ENCODE measurements at places on chromosomes 16 and 17. TPM values are rescaled to one million over a fixed set of nuclear protein-coding genes. Genes with fewer than 3 reads are reported as not detected.
A peak's percentile ranks its signal among the peaks of the same experiment; 100 is the strongest.

GRCh38 chr17:28574526-28574925 lies 2.2 kb downstream of the ALDOC start:
- no peaks in the 10 kb centered on the region for H3K36me3 ChIP-seq
- no peak overlapping the region for H3K27ac ChIP-seq
- H3K4me1 ChIP-seq, result peaks cover 37% of the 10 kb centered on the region
- DNase-seq, result no peak
- H3K27me3 ChIP-seq, result no peaks in the 10 kb centered on the region

DNA sequence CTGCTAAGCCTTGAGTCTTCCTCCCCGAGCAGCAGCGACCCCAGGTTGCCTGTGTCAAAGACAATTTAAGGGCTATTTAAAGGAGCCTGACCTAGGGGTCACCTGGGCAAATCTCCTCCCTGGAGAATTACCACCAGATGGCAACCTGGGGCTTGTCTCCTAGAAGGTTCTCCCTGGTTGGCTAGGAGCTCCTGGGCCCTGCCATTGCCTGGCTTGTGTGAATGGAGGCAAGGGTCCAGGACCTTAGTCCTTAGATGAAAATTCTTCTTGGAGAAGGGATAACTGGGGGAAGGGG lies 51.3 kb upstream of the TAC4 start:
- H3K4me1 ChIP-seq, result peaks cover 3% of the 10 kb centered on the region
- peaks cover 87% of the 10 kb centered on the region for H3K27me3 ChIP-seq
- no peak overlapping the region for H3K27ac ChIP-seq

OTOP2 gene
- not detected for total RNA-seq

DNA sequence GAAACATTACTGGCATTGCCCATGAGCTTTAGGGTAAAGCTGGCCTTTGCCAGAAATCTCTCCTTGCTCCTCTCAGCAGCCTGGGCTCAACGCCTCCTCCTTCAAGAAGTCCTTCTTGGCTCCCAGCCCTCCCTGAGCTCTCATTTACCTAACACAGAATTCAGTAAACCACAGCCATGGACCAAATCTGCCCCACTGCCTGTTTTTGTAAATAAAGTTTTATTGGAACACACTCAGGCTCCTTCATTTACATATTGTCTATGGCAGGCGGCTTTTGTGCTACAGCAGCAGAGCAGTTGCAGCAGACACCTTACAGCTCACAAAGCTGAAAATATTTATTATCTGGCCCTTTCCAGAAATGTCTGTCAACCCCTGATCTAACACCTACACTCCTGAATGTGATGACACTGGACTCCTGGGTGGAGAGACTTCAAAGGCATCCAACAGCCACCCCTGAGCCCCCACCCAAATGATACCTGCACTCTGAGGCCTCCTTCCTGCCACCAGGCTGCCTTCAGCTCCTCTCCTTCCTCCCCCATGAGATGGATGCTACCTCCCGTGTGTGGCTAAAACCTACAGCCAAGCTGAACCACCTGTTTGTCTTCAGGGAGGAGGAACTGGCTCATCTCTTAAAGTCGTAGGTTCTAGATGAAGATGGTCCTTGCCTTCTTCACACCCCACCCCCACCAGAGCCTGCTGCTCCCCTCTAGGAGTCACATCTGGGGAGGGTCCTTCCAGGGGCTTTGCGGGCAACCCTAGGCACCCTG lies 41.6 kb downstream of the PIMREG start:
- H3K4me3 ChIP-seq, result no peak overlapping the region
- H3K27ac ChIP-seq, result no peak overlapping the region
- H3K36me3 ChIP-seq, result no peaks in the 10 kb centered on the region
- DNase-seq, result no peak
- no peaks in the 10 kb centered on the region for H3K4me1 ChIP-seq
- no peaks in the 10 kb centered on the region for H3K27me3 ChIP-seq

NOTUM gene
- 1.0 TPM for total RNA-seq

DNA sequence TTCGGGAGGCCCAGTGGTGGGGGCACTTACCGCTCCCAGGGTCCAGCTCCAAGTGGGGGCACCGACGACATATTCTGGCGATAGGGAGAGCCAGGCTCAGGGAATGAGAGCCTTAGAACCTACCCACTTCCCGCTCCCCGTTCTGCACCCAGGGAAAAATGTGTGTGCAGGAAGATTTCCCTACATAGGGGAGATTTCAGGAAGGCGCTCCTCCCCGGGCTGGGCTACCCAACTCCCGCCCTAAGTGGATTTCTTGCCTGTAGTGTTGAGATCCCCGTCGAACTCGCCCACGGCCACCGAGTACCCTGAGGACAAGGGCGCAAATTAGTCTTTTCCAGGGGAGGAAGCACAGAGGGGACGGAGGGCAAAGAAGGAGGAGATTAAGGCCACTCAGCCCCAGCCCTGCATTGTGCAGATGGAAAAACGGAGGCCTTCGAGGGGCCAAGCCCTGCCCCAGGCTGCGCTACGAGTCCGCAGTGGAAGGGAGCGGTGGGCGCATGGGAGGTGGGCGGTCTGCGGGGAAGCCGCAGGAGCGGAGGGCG lies 5.1 kb downstream of the ITGA2B start:
- H3K27me3 ChIP-seq, result no peaks in the 10 kb centered on the region
- peaks cover 17% of the 10 kb centered on the region for H3K4me1 ChIP-seq
- H3K27ac ChIP-seq, result no peak overlapping the region
- peak overlapping the region; percentile 47 for H3K4me3 ChIP-seq
- DNase-seq, result no peak
- H3K36me3 ChIP-seq, result no peaks in the 10 kb centered on the region

STUB1 gene
- 103 TPM for total RNA-seq

DNA sequence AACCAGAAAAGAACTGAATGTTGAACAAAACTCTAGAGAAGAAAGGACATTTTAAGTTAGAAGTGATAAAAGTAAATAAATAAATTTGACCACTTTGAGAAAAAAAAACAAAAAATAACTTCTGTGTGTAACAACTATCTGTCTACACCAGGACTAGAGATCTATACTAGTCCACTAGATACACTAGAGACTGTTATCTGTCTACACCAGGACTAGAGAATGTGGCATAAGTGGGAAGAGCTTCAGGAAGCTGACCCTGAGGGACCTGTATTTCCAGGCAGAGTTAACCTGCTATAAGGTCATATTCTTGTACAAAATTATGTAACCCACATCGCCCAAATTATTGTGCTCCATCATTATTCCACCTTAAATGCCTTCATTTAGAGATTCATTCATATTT lies 160.8 kb downstream of the SKAP1 start:
- H3K36me3 ChIP-seq, result no peaks in the 10 kb centered on the region
- H3K4me1 ChIP-seq, result no peaks in the 10 kb centered on the region
- no peak for DNase-seq
- H3K27ac ChIP-seq, result no peak overlapping the region
- H3K4me3 ChIP-seq, result no peak overlapping the region
- peaks cover 12% of the 10 kb centered on the region for H3K27me3 ChIP-seq

- no peaks in the 10 kb centered on the region for H3K36me3 ChIP-seq
- no peak overlapping the region for H3K4me3 ChIP-seq
- H3K4me1 ChIP-seq, result no peaks in the 10 kb centered on the region
- DNase-seq, result no peak
- H3K27ac ChIP-seq, result no peak overlapping the region
Observed at GRCh38 chr16:11539641-11540050, 47.1 kb downstream of the LITAF start.

PRSS53 gene
- 2.9 TPM for total RNA-seq

RAP1GAP2 gene
- total RNA-seq, result 12.0 TPM

DNA sequence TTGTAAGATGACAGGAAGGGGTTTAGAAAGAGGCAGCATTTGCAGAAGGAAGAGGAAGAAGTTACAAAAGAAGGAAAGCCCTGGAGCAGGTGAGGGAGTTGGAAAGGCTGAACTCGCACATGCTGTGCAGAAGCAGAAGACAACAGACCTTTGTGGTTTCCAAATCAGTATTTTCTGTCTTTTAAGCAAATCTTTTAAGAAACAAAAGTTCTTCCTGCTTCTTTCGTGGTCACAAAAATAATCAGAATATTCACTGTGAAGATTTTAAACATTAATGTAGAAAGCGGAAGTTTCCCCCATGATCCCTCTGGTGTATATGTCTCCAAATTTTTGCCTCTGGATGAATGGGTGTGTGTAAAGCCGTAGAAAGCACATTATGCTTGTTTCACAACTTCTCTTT lies 25.8 kb downstream of the ZNRF1 start:
- no peaks in the 10 kb centered on the region for H3K27me3 ChIP-seq
- DNase-seq, result no peak
- no peak overlapping the region for H3K4me3 ChIP-seq
- H3K36me3 ChIP-seq, result no peaks in the 10 kb centered on the region
- H3K4me1 ChIP-seq, result no peaks in the 10 kb centered on the region

- H3K36me3 ChIP-seq, result no peaks in the 10 kb centered on the region
- peaks cover 7% of the 10 kb centered on the region for H3K4me1 ChIP-seq
- no peak for DNase-seq
- H3K27ac ChIP-seq, result no peak overlapping the region
- peaks cover 19% of the 10 kb centered on the region for H3K27me3 ChIP-seq
- H3K4me3 ChIP-seq, result no peak overlapping the region
Observed at GRCh38 chr17:35932586-35932985, 2.0 kb upstream of the RDM1 start.

DNA sequence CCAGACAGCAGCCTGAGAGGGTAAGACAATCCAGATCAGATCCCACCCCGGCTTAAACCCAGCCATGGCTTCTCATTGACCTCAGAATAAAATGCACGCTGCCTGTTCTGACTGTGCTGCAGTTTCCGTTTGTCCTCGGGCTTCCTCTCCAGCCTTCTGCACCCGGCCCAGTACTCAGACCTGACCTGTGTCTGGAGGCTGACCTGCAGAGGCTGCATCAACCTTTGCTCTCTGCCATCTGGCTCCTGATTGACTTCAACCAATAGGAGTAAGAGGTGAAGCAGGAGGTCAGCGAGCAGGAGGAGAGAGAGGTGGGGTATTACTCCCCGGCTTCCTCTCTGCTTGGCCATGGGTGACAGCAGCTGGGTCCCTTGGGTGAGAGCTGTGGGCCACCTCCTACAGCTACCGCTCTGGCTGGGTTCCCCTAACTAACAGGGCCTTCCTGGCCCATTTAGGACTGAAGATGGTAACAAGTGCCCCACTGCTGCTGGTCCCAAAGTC lies 46.7 kb downstream of the C16orf82 start:
- H3K36me3 ChIP-seq, result no peaks in the 10 kb centered on the region
- no peaks in the 10 kb centered on the region for H3K4me1 ChIP-seq
- no peak overlapping the region for H3K27ac ChIP-seq
- no peak overlapping the region for H3K4me3 ChIP-seq
- H3K27me3 ChIP-seq, result no peaks in the 10 kb centered on the region

NTN1 gene
- total RNA-seq, result 4.9 TPM

- no peaks in the 10 kb centered on the region for H3K27me3 ChIP-seq
- H3K4me1 ChIP-seq, result no peaks in the 10 kb centered on the region
- DNase-seq, result no peak
- no peak overlapping the region for H3K4me3 ChIP-seq
- no peaks in the 10 kb centered on the region for H3K36me3 ChIP-seq
Observed at GRCh38 chr16:10608687-10609401, 28.4 kb upstream of the EMP2 start.

SLC2A4 gene
- total RNA-seq, result 0.60 TPM

SCGB1C2 gene
- not detected for total RNA-seq

DNA sequence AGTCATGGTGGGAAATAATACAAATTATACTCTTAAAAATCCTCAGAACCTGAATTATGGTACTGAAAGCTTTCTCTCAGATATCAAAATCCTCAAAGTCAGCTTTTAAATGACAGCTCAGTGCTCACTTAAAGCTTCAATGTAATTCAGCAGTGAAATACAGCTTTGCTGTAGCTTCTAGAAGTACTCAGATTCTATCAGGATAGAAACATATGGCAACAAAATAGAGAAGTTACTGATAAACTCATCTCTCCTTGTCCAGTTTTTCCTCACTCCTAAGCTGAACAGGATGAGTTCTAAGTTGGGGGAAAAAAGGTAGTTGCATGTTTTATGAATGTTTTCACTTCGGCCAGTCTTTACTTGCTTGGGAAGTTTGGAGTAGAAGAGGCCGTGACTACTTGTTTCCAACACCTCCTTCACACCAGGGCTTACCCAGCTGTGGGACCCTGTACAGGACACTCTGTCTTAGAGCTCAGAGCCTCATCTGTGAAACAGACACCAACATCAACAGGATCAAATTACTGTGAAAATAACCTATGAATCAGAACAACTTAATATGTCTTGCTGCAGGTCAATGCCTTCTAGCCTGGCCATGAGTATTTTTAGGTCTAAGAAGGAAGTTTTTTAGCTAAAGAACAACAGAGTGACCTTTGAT lies 30.2 kb downstream of the OGFOD1 start:
- H3K27me3 ChIP-seq, result no peaks in the 10 kb centered on the region
- no peaks in the 10 kb centered on the region for H3K4me1 ChIP-seq
- DNase-seq, result no peak
- H3K4me3 ChIP-seq, result no peak overlapping the region
- H3K27ac ChIP-seq, result no peak overlapping the region
- peaks cover 44% of the 10 kb centered on the region for H3K36me3 ChIP-seq

- H3K27me3 ChIP-seq, result peaks cover 47% of the 10 kb centered on the region
- no peak for DNase-seq
- no peaks in the 10 kb centered on the region for H3K36me3 ChIP-seq
Observed at GRCh38 chr16:50457423-50457822, 88.6 kb upstream of the BRD7 start.

DNA sequence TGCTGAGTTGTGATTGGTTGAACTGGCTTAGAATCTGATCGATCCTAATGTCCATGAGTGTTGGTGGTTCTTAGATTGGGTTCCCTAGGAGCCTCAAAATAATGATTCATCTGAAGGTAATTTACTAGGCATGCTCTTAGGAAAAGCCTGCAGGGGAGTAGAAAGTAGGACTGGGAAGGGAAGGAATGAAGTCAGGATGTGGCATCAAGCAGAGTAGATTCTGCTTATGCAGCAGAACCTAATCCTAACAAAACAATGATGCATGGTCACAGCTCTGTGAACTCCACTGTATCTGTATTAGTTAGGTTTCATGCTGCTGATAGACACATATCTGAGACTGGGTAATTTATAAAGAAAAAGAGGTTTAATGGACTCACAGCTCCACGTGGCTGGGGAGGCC lies 132.5 kb downstream of the HS3ST2 start:
- H3K4me1 ChIP-seq, result peaks cover 8% of the 10 kb centered on the region
- H3K4me3 ChIP-seq, result no peak overlapping the region
- no peak overlapping the region for H3K27ac ChIP-seq
- no peaks in the 10 kb centered on the region for H3K36me3 ChIP-seq

C16orf54 gene
- total RNA-seq, result 3.3 TPM

- no peak overlapping the region for H3K4me3 ChIP-seq
- no peaks in the 10 kb centered on the region for H3K4me1 ChIP-seq
- peaks cover 24% of the 10 kb centered on the region for H3K36me3 ChIP-seq
- H3K27me3 ChIP-seq, result peaks cover 9% of the 10 kb centered on the region
- no peak overlapping the region for H3K27ac ChIP-seq
Observed at GRCh38 chr16:27444015-27444414, 42.0 kb downstream of the IL21R start.

CHST4 gene
- total RNA-seq, result 0.12 TPM

GRIN2A gene
- total RNA-seq, result 0.03 TPM

- H3K27ac ChIP-seq, result no peak overlapping the region
- no peaks in the 10 kb centered on the region for H3K36me3 ChIP-seq
- no peak for DNase-seq
- H3K4me3 ChIP-seq, result no peak overlapping the region
- H3K4me1 ChIP-seq, result no peaks in the 10 kb centered on the region
Observed at GRCh38 chr17:6437466-6437865, 2.5 kb upstream of the AIPL1 start.

GRCh38 chr16:18855196-18855595 lies 53.8 kb upstream of the ARL6IP1 start:
- DNase-seq, result no peak
- no peak overlapping the region for H3K27ac ChIP-seq
- no peak overlapping the region for H3K4me3 ChIP-seq

NPIPB6 gene
- 4.7 TPM for total RNA-seq
